ENCODE measurements at places on chromosomes 4 and X.

- no peak for DNase-seq
Observed at GRCh38 chrX:12984603-12985319, 9.9 kb downstream of the TMSB4X start.

- peak; percentile 11 for DNase-seq
Observed at GRCh38 chrX:350534-351323, 32.1 kb upstream of the GTPBP6 start.

- no peak for DNase-seq
Observed at GRCh38 chr4:73142995-73143547, 73.6 kb upstream of the COX18 start.

DNA sequence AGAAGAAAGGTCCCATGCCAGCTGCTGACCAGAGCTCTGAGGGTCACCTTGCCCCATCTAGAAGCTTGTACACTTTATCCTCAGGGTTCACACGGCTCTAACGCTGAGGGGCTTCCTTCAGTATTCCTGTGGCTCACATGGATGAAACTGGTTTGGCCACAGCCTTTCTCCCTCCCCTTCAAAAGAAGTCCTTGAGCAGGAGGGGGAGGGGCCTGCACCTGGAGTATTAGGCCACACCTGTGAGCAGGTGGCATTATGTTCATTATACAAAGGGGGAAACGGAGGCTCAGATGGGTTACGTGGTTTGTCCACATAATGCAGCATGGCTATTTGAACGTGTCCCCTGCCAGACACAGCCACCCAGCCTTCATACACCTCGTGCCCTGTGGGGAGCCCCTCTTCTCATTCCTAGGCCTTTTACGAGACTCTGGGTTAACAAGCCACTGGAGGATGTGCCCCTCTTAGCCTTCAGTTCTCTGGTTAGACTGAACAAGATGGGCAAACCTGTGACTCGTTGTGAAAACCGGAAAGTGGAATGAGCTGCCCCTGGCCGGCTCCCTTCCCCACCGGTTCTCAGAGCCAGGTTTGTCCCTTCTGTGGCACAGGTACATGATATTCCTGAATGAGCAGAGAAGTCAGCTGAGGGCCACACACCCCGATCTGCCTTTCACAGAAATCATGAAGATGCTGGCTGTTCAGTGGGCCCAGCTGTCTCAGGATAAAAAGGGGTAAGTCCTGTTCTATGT lies 27.2 kb upstream of the JAKMIP1 start:
- no peak for DNase-seq

GRCh38 chr4:156870861-156871260 lies 100.7 kb downstream of the PDGFC start:
- DNase-seq, result no peak

- no peak for DNase-seq
Observed at GRCh38 chrX:150696331-150696730, 3.1 kb downstream of the MTMR1 start.

GRCh38 chr4:36493251-36493650 lies 211.8 kb downstream of the DTHD1 start:
- DNase-seq, result no peak

- no peak for DNase-seq
Observed at GRCh38 chr4:126725906-126726305, 906.9 kb upstream of the INTU start.

GRCh38 chr4:146742416-146742815 lies 103.7 kb downstream of the POU4F2 start:
- no peak for DNase-seq

DNA sequence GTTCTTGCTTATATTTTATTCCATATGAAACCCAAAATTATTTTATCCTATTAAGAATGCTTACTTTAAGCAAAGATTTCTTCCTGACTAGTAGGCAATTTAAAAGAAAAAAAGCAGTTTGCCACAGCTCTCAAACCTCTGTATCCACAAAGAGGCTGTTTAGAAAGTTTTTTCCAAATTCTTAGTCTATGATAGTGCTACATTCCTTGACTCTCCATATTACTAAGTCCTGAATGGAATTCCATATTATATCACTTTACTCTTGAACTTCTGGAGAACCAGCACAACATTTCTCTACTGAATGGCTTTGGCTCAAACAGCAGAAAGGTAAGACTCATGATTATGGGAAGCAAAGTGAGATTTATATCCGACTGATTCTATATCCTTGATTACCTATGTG lies 8.3 kb downstream of the SLC10A6 start:
- DNase-seq, result no peak

- no peak for DNase-seq
Observed at GRCh38 chrX:66766318-66766717, 127.4 kb upstream of the EDA2R start.

GRCh38 chrX:44042116-44042515 lies 68.9 kb upstream of the NDP start:
- DNase-seq, result no peak

DNA sequence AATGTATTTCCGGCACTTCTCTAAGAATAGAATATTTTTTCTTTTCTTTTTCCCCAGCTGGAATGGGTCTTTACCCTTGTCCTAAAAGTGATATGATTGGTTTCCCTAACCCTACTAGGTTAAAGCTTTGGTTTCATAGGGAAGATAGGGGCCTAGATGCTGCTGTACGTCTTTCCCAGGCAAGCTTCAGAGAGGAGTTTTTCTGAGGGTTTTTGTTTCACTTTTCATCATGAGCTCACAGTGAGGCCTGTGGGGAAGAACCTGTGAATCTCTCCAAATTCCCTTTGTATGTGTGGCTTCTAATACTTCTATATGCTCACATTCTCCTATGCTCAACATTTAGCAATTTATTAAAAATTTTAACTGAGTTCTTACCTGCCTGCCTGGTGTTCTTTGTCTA lies 320.0 kb upstream of the PCDH18 start:
- DNase-seq, result no peak

DNA sequence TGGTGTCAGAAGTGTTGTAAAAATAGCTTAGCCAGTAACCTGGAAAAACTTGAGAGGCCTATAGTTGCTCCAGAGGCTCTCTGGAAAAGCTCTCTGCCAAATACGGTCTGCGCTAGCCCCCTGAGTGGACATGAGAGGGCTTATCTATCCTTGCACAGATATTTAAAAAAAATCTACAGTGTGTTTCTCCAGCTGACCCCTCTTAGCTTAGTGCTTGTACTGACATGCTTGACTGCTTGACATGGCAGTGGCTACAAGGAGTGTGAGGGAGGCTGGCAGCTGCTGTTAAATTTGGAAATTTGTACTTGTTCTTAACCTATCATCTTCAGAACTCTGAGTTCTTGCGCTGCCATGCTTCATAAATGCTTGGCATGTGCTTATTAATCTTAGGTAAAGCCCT lies 229.2 kb downstream of the RBMX2 start:
- DNase-seq, result no peak

DNA sequence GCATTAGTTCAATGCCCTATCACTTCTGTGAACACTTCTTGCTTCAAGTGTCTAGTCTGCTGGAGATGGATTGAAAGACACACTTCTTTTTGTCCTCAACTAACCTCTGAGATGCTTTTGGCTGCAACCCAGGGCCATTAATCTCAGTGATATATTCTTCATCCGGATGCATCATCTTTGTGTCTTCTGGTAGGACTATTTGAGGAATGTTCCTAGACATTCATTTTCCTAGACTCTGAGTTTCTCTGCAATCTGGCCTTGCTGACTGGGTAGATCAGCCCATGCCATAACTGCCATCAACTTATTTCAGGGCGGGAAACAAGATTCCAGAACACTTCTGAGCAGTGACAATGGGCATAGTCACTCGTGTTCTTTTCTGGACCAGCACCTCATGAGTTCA lies 329.4 kb downstream of the PDGFC start:
- DNase-seq, result no peak

DNA sequence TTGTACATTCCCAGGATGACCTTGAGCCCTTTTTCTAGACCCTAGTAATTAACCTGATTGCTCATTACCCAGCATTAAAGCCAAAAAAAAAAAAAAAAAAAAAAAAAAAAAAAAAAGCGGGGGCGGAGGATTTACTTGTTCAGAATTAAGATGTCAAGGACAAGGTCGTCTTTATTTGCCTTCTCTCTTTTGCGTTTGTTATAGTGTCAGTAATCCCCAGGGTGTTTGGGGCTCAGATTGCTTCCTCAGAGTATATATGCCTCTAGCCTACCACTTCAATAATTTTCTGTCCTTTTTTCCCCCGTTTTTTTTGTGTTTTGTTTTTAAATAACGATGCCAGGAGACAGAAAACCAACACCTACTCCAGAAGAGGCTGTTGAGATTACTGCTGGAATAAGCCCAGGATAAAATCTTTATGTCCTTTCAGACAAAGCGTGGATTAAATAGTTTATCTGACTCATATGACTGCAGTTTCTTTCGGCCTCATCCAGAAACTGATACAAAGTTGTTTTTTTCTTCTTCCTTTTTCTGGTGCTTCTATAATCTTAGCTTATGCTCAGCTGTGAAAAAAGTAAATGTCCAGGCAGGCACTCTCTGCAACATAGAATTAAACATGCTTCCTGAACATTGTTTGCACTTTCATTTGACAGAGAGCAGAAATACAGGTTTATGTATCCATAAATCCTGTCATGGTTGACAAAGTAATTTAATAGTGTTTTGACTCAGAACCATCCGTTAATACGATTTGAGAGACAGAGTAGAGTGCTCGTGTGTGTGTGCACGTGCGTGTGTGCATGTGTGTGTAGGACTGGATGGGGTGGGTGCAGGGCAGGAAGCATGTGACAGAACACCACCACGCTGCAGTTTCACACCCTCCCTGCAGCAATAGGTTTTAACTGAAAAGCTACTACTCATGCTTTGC lies 138.6 kb downstream of the AFF1 start:
- DNase-seq, result peak; percentile 18

GRCh38 chr4:188941524-188942119 lies 802.4 kb downstream of the TRIML1 start:
- DNase-seq, result no peak

- DNase-seq, result no peak
Observed at GRCh38 chr4:40190465-40190864, 6.4 kb upstream of the RHOH start.

- no peak for DNase-seq
Observed at GRCh38 chr4:70591955-70592582, at the start of gene AMBN. AMBN (plus strand) TSS chr4:70592256; CDS start chr4:70592359, 103 bp downstream.

GRCh38 chr4:88533088-88533790 lies 9.7 kb upstream of the PYURF start:
- no peak for DNase-seq

- no peak for DNase-seq
Observed at GRCh38 chr4:102759831-102760644, 730 bp downstream of the MANBA start.

DNA sequence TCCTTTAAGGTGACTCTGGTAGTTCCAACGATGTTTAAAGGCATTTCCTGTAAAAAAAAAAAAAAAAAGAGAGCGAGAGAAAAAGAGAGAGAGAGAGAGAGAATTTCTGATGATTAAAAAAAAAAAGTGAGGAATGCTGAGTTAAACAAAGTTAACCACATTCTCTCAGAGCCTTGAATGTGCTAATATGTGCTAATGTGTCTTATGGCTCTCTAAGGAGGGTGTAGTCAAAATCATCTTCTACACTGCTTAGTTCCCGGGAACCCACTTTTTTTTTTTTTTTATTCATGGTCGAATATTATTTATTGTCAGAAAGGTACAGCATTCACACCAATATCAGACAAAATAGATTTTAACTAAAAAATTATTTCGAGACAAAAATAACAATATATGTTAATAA lies 111.7 kb downstream of the SNCA start:
- no peak for DNase-seq

GRCh38 chr4:129403848-129404247 lies 307.9 kb downstream of the C4orf33 start:
- no peak for DNase-seq

DNA sequence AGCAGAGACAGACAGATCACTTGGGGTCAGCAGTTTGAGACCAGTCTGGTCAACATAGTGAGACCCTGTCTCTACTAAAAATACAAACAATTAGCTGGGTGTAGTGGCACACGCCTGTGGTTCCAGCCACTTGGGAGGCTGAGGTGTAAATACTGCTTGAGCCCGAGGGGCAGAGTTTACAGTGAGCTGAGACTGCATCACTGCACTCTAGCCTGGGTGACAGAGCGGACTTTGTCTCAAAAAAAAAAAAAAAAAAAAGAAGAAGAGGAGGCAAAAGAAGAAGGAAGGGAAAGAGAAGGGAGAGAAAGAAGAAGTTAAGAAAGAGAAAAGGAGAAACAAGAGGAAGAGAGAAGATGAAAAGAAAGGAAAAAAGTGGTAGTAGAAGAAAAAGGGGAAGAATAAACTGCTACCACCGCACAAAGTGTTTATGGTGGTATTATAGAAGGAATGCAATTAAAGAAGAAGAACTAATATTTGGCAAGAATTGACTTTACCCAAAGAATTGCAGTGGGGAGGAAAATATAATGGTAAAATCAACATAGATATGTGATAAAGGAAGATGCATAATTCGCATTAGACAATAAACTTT lies 19.6 kb upstream of the NSUN7 start:
- no peak for DNase-seq

DNA sequence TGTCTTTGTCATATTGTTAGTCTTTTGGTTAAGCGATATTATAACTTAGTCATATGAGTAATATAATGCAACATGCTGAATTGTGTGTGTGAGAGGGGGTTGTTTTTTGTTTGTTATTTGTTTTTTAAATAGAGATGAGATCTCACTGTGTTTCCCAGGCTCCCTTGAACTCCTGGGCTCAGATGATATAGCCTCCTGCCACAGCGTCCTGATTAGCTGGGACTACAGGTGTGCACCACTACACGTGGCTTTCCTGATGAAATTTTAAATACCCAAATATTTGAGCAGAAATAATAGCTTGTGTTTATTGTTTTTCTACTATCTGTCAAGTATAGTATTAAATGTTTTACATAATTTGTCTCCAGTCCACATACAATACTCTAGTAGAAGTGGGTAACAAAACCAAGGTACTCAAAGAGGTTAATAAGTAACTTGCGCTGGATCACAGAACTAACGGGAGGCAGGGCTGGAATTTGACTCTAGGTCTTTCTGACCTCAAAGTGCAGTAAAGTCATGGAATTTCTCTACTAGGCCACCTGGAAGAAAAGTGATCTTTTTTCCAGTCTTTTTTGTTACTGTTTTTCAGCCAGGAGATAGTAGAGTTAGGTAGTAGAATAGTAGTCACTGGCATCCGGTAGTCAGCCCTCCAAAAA lies 47.8 kb downstream of the CLCN3 start:
- DNase-seq, result no peak

DNA sequence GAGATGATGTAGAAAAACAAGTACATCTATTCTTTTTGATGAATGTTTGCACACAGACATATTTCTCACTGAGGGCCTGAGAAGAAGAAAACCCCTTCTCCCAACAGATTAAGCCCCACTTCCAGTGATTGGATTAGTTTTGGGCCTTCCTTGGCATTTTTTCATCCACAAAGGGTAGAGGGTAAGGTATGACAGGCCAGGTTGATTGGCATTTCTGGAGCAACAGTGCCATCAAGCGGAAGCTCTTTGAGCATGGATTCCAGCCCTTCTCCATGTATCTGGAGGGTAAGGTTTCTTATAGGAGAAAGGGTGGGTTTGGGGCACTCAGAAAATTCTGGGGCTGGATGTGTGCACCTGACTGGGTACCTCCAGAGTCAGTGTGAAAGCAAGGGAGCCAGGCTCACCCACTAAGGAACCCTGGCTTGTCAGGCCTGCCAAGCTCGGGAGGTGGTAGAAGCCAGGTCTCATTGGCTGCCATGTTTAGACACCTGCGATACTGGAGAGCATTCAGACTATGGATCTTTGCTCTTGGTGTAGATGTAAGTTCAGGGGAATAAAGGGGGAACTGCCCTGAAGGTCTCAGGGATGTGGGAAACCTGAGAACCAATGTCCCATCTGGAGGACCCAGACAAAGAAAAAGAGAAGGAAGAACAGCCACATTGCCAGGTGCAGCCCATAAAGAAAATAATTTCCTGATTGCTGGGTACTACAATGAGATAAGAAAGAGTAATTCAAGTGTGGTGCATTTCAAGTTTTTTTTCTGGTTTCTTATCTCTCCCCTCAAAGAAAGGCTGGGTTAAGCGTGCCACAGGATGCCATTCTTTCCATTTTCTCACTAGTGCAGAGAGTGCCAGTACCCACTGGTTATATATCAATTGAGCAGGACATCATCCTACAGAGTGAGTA lies 222.3 kb upstream of the AGTR2 start:
- no peak for DNase-seq

Measured in hypothalamus (tissue), 51 donors.